Myometrial cell (primary cell): ENCODE measurements at places on chromosomes 4 and X. TPM values are rescaled to one million over a fixed set of nuclear protein-coding genes. Genes with fewer than 3 reads are reported as not detected.

Gene NAT8L
- under 0.01 TPM in 1 of 2 replicates, not detected in the other for total RNA-seq

Gene AFF2
- total RNA-seq: not detected in 2 replicates

Gene CENPVL1
- total RNA-seq: not detected in 2 replicates

Gene TCEAL9
- total RNA-seq: 73.2 and 117 TPM in 2 replicates

Gene MAGEE1
- 0.53 and 0.86 TPM in 2 replicates for total RNA-seq

Gene CLNK
- not detected in 2 replicates for total RNA-seq

Gene CAMK2D
- 37.2 and 42.7 TPM in 2 replicates for total RNA-seq

Gene FAM114A1
- 322 and 343 TPM in 2 replicates for total RNA-seq

Gene PGAM4
- total RNA-seq: not detected in 2 replicates

Gene MTMR8
- total RNA-seq: not detected in 2 replicates
